ENCODE measurements at places on chromosomes 6 and 20.
A peak's percentile ranks its signal among the peaks of the same experiment; 100 is the strongest.

DNA sequence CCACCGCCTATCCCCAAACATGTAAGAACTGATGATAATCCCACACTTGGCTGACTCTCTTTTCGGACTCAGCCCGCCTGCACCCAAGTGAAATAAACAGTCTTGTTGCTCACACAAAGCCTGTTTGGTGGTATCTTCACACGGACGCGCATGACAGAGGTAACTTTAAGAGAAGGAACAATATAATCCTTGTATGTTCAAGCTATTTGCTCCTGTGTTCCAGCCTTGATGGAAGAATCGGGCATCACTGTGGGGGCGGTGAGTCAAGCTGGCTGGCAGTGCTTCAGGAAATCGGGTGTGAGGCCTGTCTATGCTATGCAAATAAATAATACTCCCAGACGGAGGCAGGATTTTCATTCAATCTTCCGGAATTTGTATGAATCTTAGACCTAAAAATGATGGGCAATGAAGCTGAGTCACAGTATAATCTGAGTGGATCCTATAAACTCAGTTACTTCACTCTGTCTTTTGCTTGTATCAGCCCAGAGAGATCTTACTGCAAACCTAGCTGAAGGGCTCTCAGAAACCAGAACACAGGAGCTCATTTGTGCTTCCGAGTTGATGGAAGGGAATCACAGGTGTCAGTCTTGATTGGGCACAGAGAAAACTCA lies 45.2 kb upstream of the NT5E start:
- peak; percentile 79 for DNase-seq

- no peak for DNase-seq
Measured at GRCh38 chr6:106085984-106086813, at the start of gene PRDM1. Gene PRDM1 (plus strand): TSS chr6:106086336. CDS start chr6:106086554, 218 bp downstream.

GRCh38 chr20:665276-665675 lies 10.3 kb downstream of the SCRT2 start:
- no peak for DNase-seq

- DNase-seq = no peak
Measured at GRCh38 chr6:83221276-83221675, 28.1 kb downstream of the RWDD2A start.

Measured in AG04450 (cell line).